Activated CD8-positive, alpha-beta T cell treated with anti-CD3 and anti-CD28 coated beads, Interleukin-2, amount 10 ng/mL, durations not matched to agents 7 days and 5 days (primary cell): ENCODE measurements at places on chromosomes 12 and 14. TPM values are rescaled to one million over a fixed set of nuclear protein-coding genes. Genes with fewer than 3 reads are reported as not detected.

LAG3 gene
- total RNA-seq, result 43.0 TPM

ACOT4 gene
- 1.2 TPM for total RNA-seq

TAS2R14 gene
- total RNA-seq, result 2.4 TPM

IGF1 gene
- total RNA-seq, result 1.2 TPM

AKT1 gene
- total RNA-seq, result 222 TPM

SLC38A4 gene
- not detected for total RNA-seq

TAS2R43 gene
- 0.73 TPM for total RNA-seq

LMO3 gene
- not detected for total RNA-seq

TAS2R9 gene
- not detected for total RNA-seq

DDX23 gene
- 154 TPM for total RNA-seq

TRHDE gene
- not detected for total RNA-seq

SIRT4 gene
- 1.2 TPM for total RNA-seq

TAS2R13 gene
- 1.1 TPM for total RNA-seq

ESRRB gene
- 0.05 TPM for total RNA-seq

FIGNL2 gene
- 0.32 TPM for total RNA-seq

LRRC10 gene
- total RNA-seq, result not detected

SLC15A5 gene
- total RNA-seq, result not detected

ZFHX2 gene
- 0.90 TPM for total RNA-seq

GLT1D1 gene
- total RNA-seq, result not detected

GPR162 gene
- total RNA-seq, result 0.13 TPM

COA8 gene
- 34.3 TPM for total RNA-seq

VWF gene
- not detected for total RNA-seq

MMP14 gene
- total RNA-seq, result 2.4 TPM

POTEG gene
- total RNA-seq, result not detected
